Fibroblast of villous mesenchyme (primary cell): ENCODE measurements at places on chromosomes 3 and 15.
A peak's percentile ranks its signal among the peaks of the same experiment; 100 is the strongest.

GRCh38 chr3:187015903-187016638, 85.7 kb downstream of the ST6GAL1 start:
- no peak for DNase-seq

DNA sequence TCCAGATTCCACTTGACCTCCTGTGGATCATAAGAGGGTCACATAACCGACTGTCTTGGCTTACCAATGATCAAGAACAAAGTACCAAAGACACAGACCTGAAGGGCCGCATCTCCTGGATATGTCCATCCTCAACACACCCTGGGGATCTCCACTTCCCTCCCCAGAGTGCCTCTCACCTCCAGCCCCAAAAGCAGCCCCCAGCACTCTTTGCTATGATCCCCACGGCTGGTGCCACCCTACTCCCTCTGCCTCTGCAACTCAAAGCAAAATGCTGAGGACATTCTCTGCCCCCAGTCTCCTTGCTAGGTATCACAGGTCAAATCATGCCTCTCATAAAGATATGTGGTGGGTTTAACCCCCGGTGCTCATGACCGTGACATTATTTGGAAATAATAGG, 32.7 kb downstream of the SLCO2A1 start:
- DNase-seq: no peak

DNA sequence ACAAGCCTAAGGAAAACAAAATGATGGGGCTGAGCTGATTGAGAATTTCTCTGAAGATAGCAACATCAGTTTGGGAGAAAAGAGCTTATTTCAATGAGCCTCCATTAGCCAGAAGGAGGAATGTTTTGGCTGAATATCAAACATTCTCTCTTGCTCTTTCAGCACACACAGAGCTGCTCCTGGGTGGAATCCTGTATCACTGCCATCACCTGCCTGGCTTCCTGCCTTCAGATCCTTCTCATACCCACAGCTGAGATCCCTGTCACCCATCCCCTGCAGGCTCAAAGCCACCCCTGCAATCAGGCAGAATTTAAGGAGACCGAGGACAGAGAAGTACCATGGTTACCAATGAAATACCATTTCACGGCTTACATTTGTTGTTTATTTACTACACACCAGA, 27.2 kb upstream of the SYN2 start:
- DNase-seq: no peak

- no peak for DNase-seq
Observed at GRCh38 chr3:71463617-71464016, 119.9 kb downstream of the FOXP1 start.

- DNase-seq: peak; percentile 31
Observed at GRCh38 chr3:139204728-139205127, 139.1 kb upstream of the MRPS22 start.

DNA sequence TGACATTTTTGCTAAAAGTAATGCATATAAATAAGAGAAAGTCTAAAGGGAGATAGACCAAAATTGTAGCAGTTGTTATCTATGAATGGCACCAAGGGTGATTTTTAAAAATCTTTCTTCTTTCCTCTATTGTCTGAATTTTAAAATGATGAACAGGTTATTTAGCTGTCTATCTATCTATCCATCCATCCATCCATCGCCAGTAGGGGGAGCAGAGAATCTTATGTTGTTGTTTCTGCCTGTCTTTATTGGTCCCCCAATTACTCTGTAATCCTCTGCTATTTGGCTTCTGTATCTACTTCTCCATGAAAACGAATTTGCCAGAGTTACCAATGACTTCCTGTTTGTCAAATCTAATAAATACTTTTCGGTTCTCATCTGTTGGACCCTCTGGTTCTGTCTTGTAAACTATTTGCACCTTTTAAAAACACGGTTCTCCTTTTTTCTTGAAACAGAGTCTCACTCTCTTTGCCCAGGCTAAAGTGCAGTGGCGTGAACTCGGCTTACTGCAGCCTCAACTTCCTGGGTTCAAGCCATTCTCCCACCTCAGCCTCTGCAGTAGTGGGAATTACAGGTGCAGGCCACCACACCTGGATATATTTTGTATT, 86.0 kb downstream of the ECT2 start:
- peak; percentile 54 for DNase-seq

GRCh38 chr3:60160111-60160821, 1091.0 kb downstream of the FHIT start:
- DNase-seq: peak; percentile 8

DNA sequence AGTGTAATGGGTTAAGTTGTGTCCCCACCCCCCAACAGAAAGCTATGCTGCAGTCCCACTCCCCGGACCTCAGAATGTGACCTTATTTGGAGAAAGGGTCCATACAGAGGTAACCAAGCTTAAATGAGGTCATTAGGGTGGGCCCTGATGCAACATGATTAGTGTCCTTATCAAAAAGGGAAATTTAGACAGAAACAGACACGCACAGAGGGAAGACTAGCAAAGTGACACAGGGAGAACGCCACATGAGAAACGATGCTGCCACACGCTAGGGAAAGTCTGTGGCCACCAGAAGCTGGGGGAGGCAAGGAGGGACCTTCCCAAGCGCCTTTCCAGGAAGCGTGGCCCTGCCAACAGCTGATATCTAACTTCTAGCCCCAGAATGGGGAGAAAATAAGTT, 65.4 kb downstream of the RPN1 start:
- DNase-seq: no peak

- no peak for DNase-seq
Observed at GRCh38 chr3:41338276-41338675, 139.0 kb downstream of the CTNNB1 start.

DNA sequence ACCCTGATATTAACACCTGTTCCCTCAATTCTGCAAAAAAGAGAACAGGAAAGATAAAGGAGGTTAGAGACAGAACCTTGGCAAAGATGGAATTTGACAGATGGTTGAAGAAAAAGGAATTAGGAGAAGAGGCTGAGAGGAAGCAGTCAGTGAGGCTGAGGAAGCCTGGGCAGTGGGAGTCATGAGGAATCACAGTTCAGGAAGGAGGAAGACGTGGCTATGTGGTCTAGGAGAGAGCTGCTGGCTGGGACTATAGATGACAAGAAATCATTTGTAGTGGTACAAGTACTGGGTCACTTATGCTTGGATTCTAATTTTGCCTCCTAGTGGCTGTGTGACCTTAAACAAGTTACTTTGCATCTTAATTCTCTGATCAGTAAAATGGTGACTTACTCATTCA, 49.0 kb downstream of the LARS2 start:
- peak; percentile 10 for DNase-seq

GRCh38 chr3:12588039-12589009, 31.4 kb downstream of the MKRN2 start:
- DNase-seq: no peak

DNA sequence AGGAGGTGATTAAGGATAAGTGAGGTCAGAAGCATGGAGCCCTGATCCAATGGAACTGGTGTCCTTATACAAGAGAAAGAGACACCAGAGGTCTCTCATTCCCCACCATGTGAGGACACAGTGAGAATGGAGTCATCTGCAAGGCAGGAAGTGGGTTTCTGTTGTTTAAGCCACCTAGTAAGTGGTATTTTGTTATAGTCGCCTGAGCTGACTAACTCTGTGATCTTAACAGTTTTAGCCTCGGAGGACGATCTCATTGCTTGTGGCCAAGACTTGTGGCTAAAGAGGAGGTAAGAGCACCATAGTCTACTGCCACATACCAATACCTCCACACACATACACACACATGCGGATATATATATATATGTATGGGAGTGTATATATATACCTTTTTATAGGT, 73.8 kb downstream of the MCTP2 start:
- DNase-seq: no peak

DNA sequence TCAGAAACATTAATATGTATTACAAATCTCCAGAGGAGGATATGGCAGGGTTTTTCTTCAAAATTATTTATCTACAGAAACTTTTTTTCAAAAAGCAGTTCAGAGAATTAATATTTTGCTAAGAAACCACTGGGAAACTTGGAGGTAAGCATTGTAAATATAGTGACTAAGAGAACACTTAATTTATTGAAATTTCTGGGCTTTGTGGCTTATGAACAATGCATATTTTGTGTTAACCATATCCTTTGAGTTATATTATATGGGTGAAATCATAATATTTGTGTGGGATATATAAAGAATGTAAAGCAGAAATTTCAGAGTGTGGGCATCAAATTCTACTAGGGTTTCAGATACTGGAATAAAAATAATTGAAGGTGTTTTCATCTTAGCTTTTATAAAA, 1059.2 kb downstream of the ZPLD1 start:
- DNase-seq: no peak

DNA sequence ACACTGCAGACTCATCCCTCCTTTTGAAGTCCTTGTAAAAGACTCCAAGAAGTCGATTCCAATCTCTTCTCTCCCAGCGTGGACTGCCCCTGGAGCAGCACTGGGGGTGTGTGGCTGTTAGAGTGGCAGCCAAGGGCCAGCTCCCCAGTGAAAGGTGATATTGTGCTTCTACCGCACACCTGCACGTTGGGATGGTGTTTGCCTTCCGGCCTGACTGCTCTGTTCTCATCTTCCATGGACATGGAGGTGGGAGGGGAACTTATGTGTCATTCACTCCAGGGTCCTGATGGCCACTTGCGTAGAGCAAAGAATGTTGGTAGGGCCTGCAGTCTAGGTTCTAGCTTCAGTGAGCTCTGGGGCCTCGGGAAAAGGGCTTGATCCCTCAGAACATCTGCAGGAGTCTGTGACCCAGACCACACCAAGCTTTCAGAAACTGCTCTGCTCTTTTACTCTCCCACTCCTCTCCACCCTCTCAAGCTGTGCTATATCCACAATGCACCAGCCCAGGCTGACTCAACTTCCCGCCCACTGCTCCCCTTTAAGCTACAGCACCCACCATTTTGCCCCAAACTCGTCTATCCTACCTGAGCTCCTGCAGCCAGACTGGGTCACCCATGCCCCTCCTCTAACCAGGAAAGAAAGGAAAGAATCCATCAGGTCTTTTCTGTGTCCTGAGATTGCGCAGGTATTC, 31.3 kb downstream of the LIPC start:
- no peak for DNase-seq

GRCh38 chr15:45732662-45733061, 97.8 kb downstream of the SQOR start:
- DNase-seq: no peak

DNA sequence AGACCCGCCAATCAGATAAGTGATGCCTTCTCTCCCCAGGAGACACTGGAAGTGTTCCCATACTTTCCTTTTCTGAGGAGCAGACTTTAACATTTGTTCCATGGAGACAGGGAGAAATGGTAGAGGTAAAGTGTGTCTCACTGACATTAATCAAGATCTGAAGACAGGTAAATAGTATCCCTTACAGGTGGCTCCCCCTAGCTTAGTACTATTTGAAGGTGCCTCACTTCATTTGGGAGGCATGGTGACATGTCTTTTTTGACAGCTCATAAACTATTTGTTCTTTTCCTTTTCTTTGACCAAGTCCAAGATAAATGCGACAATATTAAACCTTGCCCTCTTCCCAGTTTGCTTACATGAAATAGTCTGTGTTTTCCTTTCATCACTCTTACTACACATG, 485.6 kb upstream of the IL12A start:
- DNase-seq: no peak

- DNase-seq: no peak
Observed at GRCh38 chr3:73576999-73577461, 47.7 kb downstream of the PDZRN3 start.

DNA sequence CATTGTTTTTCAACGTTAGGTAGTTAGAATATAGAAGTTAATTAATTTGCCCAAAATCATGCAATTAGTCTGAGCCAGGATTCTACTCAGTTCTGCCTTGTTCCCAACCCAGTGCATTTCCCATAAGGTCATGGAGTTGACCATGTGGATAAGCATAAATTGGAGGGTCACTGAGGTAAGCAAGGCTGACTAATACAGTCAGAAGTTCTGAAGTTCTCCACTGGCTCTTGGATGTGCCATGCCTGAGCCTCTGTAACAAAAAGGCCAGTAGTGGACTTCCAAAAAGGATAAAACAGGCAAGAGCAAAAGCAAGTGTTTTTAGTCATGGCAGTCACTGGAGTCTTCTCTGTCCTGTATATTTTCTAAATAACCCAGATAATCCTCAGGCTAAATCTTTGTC, 124.4 kb upstream of the PHLDB2 start:
- DNase-seq: no peak

GRCh38 chr15:51335087-51335486, 3.3 kb downstream of the CYP19A1 start:
- no peak for DNase-seq

DNA sequence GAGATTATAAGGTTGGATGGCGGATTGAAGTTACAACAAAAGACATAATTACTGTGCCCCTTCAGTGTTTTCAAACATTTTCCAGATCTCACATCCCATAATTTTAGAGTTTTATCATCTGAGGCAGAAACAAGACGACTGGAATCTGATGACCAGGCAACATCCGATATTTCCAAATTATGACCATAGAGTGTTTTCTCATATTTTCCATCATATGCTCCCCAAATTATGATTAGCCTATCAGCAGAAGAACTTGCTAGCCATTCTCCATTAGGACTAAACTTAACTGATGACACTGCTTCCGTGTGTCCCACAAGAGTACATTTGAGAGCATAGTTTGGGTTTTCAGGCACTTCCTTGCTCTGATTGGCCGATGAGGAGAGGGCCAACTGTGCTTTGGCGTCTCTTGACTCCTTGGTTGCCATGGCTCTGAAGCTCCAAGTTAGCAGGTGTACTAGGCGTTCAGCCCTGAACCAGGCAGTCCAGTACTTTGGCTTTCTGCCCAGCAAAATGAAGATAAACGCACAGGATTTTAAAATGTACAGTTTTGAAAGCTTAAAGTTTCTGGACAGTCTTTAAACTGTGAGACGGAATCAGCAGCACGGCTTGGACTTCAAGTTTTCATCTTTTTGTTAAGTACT, 638 bp downstream of the WDR5B start:
- peak; percentile 48 for DNase-seq

DNA sequence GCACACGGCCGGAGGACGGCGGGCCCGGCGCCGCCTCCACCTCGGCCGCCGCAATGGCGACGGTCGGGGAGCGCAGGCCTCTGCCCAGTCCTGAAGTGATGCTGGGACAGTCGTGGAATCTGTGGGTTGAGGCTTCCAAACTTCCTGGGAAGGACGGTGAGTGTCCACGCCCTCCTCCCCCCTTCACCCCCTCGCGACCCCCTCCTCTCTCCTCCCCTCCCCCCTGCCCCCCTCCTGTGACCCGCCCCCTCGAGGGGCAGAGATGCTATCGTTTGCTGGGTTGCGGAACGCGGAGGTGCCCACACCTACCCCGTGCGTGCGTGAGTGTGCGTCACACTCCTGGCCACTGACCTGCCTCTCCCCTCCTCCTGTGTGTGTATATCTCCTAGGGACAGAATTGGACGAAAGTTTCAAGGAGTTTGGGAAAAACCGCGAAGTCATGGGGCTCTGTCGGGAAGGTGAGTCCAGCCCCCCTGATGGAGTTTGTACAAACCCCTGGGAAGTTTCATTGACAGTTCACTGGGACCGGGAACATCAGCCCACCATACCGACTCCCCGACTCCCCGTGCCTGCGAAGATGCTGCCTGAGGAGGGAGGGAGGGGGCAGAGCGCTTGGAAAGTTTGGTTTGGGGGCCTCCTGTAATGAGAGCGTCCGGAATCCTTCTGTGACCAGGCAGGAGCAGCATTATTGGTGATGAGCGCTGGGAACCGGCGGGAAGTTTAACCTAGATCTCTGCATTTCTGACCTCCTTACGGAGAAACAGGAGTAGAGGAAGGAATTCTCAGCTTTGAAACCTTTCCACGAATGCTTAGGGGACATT, 795 bp upstream of the SCAANT1 start:
- DNase-seq: peak; percentile 76

- DNase-seq: no peak
Observed at GRCh38 chr15:70475921-70476320, 287.4 kb downstream of the UACA start.
